Sigmoid colon (tissue), 7 donors: ENCODE measurements at places on chromosomes 3 and 15. TPM values are rescaled to one million over a fixed set of nuclear protein-coding genes. Genes with fewer than 3 reads are reported as not detected.
A peak's percentile ranks its signal among the peaks of the same experiment; 100 is the strongest.

Gene SUSD5
- total RNA-seq, result 2.8 TPM

Gene LSAMP
- 47.1 TPM for total RNA-seq

Gene SLC6A1
- total RNA-seq, result 0.36 TPM

DNA sequence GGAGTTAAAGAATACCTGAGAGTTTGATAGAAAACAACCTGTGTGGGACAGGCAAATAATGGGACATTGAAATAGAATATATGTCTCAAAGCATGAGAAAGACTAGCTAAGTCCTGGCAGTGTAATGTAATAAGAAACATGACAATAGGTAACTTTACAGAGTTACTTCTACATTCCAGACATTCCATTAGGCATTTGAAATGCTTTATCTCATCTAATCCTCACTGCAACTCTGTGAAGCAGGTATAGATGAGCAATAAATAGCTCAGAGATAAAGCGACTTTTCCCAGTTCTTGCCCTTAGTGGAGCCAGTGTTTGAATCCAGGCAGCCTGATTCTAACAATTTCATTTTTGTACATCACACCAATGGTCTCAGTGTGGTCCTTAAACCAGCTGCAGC lies 76.8 kb downstream of the CPNE4 start:
- DNase-seq, result no peak

- no peak for DNase-seq
Observed at GRCh38 chr3:89375451-89375850, 268.0 kb downstream of the EPHA3 start.

Gene PLCL2
- 8.0 TPM for total RNA-seq

DNA sequence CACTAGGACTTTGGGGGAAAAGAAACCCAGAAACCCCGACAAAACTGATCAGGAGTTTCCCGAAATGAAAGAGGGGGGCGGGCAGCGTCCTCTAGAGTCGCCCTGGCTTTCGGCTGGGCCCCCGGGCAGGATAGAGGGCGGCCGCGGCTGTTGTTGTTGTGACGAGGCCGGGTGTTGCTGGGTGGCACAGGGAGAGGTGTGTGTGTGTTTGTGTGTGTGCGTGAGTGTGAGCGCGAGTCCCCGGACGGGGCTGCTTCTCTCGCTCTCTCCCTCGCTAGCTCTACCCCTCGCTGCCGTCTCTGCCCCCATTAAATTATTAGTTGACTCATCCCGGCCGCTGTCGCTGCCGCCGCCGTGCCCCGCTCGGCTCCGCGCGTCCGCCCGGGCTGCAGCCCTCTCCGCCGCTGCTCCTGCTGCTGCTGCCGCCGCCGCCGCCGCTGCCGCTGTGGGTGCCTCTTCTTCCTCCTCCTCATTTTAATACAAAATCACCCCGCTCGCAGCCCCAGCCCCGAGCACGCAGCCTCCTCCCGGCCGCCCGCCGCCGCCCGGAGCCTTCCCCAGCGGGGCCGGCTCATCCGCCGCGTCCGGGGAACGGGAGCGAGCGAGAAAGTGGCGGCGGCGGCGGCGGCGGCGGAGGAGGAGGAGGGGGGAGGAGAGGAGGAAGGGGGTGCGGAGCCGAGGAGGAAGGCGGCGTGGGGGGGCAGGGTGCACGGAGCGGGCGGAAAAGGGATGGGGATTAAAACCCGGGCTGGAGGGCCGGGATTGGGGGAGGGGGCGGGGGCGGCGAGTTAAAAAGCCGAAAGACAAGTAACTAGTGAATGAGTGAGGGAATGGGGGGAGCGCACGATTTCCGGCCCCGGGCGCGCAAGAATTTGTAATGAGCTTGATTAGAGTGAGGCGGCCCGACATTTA lies at the start of gene SATB1:
Gene SATB1 (minus strand): TSS at position 611 of the 912 bp plus-strand sequence. CDS start 4,372 bp downstream, outside the sequence.
- peak; percentile 92 for DNase-seq

GRCh38 chr3:182808041-182808770 lies 14.9 kb downstream of the ATP11B start:
- DNase-seq, result no peak
